ENCODE measurements at places on chromosomes 11 and 22.

DNA sequence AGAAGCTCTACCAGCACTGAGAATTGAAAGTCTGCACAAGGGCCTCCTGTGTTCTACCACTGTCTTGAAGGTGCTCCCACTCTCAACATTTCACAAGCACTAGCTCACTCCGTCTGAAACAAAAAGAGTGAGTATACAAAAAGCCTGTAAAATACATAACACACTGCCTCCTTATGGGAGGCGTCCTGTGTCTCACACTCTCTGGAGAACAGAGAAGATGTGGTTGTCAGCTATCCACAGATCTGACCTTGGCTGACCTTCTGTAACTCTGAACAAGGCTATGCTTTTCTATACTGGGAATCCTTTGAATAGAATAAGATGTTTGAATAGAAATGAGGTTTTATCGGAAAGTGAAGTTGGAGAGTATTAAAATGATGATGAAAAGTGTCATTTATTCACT lies 171.3 kb upstream of the TMEM45B start:
- no peak for DNase-seq

- DNase-seq, result no peak
These were observed 12.1 kb downstream of the CCDC87 start for GRCh38 chr11:66580803-66581202.

DNA sequence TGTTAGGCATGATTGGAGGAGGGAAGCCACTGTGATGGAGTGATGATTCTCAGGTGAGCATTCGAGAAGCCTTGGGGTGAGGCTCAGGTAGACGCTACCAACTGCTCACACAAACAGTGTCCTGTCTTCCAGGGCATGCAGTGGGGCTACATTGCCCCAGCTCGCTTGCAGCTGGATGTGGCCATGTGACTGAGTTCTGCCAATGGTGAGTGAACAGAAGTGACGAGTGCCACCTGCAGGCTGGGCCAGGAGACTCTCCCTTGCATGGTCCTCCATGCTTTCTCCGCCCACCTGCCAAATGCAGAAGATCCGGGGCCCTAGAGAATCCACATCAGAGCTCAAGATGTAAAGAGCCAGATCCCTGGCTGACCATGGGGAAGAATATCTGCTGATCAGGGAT lies 195.9 kb downstream of the BCR start:
- DNase-seq, result peak; percentile 30

- DNase-seq, result no peak
These were observed 83.6 kb upstream of the HMGXB4 start for GRCh38 chr22:35173655-35174054.

- DNase-seq, result no peak
These were observed 1.1 kb upstream of the C11orf65 start for GRCh38 chr11:108468478-108468864.

DNA sequence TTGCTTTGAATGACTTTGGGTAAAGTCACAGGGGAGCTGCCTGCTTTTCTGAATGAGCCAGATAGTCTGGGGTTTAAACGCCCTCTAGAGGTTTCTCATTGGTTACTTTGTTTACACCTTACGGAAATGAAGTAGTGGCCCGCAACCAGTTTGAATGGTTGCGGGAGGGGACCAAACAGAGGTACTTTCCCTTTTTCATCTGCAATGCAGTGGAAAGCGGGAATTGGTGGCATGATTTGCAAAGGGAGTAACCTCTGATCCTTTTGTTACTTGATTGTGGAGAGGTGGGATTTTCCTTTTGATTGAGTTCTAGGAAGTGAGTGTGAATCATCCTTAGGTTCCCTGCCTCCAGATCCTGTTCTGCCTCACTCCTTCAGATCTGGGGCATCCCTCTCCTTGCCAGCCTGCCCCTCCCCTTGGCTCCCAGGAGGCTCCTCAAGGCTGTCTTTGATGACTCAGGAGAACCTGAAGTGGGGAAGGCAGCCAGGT lies 15.9 kb upstream of the GLYATL1 start:
- peak; percentile 50 for DNase-seq

DNA sequence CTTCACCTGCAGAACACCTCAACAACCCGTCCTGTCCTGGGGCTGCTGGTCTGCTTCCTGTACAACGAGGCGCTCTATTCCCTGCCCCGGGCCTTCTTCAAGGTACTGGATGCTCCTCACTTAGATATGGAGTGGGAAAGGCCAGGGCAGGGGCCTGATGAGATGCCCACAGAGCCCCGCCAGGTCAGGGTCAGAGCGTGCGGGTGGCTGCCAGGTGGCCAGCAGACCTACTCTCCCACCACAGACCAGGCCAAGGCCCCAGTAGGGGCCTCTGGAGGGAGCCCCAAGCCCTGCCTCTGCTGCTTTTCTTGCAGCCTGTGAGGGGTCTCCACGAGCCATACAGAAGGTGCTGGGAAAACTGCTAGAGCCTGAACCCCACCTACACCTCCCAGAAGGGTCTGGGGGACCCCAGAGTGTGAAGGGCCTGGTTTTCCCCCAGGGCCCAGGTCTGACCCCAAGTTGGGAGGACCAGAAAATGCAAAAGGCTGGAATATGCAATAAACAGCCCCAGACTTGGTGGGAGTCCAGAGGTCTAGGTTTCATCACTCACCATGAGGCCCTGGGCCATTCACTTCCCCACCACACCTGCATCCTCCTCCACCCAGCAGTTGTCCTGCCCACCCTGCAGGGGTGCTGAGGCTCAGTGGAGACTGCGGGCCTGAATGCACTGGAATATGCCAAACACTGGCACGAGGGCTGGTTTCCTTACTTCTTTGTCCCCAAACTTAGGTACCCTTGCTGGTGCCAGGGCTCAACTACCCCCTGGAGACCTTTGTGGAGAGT lies 14.7 kb downstream of the ZDHHC24 start:
- no peak for DNase-seq

GRCh38 chr11:17803754-17804334 lies 69.3 kb downstream of the KCNC1 start:
- DNase-seq, result no peak

GRCh38 chr22:46500201-46500600 lies 37.2 kb downstream of the CELSR1 start:
- peak; percentile 66 for DNase-seq

GRCh38 chr22:27801202-27801615 lies 347 bp downstream of the MN1 start:
- no peak for DNase-seq

DNA sequence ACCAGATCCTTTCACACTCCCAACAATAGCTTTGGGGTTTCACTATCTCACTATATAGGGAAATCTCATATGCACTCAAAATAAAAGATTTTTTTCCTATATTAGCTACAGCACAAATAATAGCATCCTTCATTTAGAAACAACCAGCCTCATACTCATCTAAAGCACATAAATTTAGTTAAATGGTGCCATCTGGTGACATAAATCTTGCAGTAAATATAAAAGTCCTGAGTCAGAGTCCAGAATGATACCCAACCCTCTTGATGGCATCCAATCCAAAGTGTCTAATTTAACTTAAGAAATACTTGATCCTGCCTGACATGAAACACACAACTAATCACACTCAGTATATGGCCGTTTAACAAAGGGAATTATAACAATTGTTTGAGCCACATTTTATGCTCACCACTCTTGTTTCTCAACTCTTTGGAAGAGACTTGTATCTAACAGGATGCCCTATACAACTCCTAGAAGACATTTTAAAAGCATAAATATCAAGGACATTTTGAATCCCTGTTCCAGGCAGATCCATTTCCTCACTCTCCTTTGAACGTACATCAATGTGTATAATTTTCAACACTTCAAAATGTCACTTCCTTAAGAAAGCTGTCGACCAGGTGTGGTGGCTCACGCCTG lies 36.2 kb downstream of the DLG2 start:
- no peak for DNase-seq

DNA sequence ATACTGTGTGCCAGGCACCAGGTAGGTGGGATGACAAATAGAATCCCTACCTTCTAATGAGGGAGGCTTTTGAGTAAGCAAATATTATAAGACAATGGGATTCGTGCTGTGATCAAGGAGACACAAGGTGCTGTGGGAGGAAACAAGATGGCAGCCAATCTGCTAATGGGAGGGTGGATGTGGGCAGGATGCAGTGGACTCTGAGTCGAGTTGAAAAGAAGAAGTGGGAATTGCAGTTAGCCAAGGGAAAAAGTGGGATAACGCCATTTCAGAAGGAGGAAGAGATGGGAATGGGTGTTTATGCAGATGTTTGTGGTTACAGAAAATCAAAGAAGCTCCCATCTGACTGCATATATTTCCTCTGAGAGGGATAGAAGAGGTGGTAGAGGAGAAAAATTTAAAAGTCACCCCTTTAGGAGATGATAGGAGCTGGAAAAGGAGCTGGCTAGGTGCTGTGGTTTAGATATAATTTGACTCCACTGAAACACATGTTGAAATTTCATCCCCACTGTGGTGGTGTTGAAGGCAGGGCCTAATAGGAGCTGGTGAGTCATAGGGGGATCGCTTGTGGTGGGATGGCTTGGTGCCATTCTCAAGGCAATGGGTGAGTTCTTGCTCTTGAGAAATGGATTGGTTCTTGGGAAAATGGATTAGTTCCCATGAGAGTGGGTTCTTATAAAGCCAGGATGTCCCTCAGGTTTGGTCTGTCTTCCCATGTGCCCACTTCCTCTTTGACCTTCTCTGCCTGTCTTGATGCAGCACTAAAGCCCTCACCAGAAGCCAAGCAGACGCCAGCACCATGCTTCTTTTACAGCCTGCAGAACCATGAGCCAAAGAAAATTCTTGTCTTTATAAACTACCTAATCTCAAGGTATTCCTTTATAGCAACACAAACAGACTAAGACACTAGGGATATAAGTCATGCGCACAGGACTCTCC lies 30.0 kb upstream of the POU2AF1 start:
- no peak for DNase-seq

DNA sequence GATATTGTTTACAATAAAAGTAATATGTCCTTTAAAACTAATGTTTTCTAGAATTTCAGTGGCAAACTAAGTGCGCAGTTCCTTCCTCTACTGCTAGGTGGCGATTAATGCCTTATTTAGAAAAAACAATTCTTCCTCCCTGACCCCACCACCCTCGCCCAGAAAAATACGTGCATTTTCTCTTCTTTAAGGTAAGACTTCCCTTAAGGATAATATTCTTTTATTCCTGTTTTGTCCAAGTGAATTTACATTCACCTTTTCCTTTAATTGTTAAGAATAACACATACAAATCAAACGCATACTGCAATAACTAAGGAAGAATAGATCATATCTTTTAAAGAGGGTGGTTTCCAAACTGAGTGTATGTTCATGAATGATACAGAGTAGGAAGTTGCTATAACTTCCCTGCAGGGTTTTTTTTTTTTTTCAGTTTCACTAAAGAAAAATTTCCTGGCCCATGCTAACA lies 17.0 kb upstream of the PSMA1 start:
- no peak for DNase-seq
